ENCODE measurements at places on chromosomes 12 and 14.

DNA sequence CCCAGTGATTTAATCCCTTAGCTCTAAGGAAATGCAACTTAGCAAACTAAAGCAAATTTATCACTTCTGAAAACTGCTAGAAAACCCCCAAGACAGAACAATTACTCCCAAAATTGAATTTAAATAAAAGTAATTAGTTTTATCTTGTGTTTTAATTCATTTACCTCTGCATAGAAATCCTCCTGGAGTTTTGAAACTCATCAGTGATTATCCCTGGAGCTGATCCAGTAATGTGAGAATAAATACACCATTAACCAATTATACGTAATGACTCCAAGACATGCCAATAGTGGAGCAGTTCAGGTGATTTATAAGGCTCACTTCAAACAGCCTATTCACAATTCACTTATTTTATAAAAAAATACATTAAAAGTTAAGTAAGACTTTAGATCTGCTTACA is 855.3 kb upstream of the FLRT2 start:
- no peak for DNase-seq

- DNase-seq = no peak
Measured at GRCh38 chr12:120216742-120217605, 16.1 kb upstream of the RPLP0 start.

- no peak for DNase-seq
Measured at GRCh38 chr14:44287858-44288257, 219.2 kb downstream of the FSCB start.

- peak; percentile 32 for DNase-seq
Measured at GRCh38 chr12:42504049-42504448, 85.5 kb downstream of the PRICKLE1 start.

GRCh38 chr12:52906191-52906601 is 1.3 kb upstream of the KRT8 start:
- no peak for DNase-seq

- no peak for DNase-seq
Measured at GRCh38 chr12:131432532-131433260, 278.2 kb upstream of the SFSWAP start.

- DNase-seq = peak; percentile 85
Measured at GRCh38 chr14:50520947-50521815, 11.2 kb downstream of the MAP4K5 start.

- DNase-seq = no peak
Measured at GRCh38 chr14:99011385-99011784, 260.6 kb downstream of the BCL11B start.

GRCh38 chr12:14417715-14418114 is 52.2 kb downstream of the ATF7IP start:
- peak; percentile 94 for DNase-seq

All from astrocyte of the spinal cord (primary cell).